ENCODE measurements at places on chromosomes 13 and 19.

DNA sequence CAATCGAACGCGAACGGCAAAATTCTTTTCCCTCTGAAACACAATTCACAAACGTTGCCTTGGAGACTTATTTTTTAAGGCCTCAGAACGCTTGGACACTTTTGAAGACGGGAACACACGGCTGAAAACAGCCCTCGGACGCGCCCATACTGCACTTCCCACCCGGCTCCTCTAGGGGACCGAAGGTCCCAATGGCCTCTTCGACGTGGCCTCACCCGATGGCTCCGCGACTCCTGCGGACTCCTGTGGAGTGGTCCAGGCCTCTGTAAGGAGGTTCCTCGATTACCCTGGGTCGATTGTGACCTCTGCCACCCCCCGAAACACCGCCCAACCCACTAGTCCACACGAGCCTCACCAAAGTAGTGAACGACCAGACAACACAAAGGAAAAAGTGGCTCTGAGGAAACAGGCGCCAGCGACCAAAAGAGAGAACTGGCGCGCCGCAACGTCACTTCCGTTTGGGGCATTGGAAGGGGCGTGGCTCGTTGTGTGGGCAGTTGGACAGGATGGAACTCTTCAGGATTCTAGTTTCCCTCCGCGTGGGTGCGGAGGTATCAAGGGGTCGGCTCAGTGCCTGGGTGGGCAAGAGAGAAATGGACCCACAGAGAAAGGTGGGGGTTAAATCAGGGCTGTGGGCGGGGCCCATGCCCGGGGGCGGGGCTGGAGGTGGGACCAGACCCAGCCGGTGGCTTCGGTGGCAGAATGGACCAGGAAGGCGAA lies at the start of gene ZNF560:
ZNF560 (minus strand) TSS at position 434 of the 720 bp plus-strand sequence. CDS start 23,303 bp downstream, outside the sequence.
- no peak for DNase-seq

DNA sequence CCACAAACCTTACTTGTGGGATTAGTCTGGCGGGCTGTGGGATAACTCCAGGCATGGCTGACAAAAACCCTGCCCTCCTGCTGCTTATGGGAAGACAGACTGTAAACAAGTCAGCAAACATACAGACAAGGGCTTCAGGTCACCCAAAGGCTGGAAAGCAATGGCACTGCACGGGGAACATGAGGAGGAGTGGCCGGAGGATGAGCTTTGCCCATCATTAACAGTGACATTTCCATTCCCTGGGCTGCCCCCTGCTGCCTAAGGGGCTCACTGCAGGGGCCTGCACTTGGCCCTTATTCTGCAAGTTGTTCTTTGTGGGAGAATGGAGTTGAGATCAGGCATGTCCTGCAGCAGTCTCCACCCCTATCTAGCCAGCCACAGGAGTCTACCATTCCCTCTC lies 91.3 kb downstream of the UQCRFS1 start:
- DNase-seq: no peak

- no peak for DNase-seq
Observed at GRCh38 chr19:29495091-29495490, 30.7 kb upstream of the VSTM2B start.

- DNase-seq: no peak
Observed at GRCh38 chr13:53141336-53141735, 112.7 kb downstream of the OLFM4 start.

DNA sequence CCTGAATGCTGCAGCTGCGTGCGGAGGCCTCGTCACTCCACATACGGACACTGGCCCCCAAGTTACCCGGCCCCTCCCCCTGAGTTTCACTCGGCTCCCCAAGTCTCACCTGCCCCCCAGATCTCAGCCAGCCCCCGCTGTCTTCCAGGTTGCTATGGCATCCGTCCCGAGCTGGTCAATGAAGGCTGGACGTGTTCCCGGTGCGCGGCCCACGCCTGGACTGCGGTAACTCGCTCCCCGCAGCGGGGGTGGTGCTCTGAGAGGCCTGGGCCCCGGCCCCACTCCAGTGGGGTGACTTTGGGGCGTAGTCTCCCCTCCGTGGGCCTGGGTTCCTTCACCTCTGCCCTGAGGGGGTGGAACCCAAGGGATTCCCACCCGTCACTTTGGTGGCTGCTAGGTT lies 168.2 kb downstream of the KDM4B start:
- DNase-seq: no peak
